AG10803 (cell line): ENCODE measurements at places on chromosomes 7 and 10.

GRCh38 chr10:114823077-114823463 lies 1.5 kb downstream of the FHIP2A start:
- DNase-seq: peak; percentile 29

- peak; percentile 9 for DNase-seq
Measured at GRCh38 chr7:92953657-92954056, 117.3 kb upstream of the CDK6 start.

DNA sequence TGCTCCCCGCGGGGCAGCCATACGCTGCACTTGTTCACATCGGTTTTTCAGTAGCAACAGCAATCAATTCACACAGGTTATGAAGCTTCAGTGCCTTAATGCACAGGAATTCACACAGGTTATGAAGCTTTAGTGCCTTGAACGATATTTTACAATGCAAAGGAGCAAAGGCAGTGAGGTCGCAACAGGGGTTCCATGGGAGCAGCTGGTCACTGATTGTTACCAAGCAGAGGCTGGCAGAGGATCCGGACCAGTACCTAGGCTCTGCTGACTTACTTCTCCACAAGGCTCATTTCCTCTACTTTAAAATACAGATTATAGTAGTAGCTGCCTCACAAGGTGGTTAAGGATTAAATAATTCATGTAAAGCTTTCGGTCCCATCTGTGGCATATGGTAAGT lies 95.2 kb upstream of the ODAD2 start:
- no peak for DNase-seq

- no peak for DNase-seq
Measured at GRCh38 chr7:3569643-3570042, 268.6 kb downstream of the SDK1 start.

DNA sequence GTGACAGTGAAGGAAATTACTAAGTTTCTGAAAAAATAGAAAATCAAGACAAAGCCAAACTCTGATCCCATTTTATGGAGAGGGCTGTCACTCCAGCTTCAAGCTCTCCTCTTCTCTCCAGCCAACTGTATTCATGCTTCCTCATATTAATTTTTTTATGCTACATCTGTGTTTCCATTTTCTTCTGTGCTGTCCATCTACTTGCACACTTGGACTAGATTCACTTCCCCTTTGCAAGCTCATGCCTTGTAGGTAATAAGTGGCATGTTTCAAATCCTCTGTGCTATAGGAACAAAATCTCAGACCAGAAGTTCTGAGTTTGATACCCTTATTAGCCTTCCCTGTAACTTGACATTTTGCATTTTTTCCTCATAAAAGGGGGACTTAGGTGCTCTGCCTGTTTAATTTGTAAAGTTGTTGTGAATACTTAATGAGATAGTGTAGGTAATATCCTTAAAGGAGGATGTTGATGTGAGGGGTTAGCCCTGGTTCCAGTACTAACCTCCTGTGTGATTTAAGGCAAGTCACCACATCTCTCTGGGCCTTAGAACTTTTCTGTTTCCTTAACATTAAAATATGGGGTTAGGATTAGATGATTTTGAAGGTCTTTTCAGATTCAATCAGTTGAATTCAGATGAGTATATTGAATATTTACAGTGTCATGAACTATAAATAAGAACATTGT lies 358.8 kb downstream of the BBS9 start:
- DNase-seq: no peak
